ENCODE measurements at places on chromosomes 2 and 18.
A peak's percentile ranks its signal among the peaks of the same experiment; 100 is the strongest.

DNA sequence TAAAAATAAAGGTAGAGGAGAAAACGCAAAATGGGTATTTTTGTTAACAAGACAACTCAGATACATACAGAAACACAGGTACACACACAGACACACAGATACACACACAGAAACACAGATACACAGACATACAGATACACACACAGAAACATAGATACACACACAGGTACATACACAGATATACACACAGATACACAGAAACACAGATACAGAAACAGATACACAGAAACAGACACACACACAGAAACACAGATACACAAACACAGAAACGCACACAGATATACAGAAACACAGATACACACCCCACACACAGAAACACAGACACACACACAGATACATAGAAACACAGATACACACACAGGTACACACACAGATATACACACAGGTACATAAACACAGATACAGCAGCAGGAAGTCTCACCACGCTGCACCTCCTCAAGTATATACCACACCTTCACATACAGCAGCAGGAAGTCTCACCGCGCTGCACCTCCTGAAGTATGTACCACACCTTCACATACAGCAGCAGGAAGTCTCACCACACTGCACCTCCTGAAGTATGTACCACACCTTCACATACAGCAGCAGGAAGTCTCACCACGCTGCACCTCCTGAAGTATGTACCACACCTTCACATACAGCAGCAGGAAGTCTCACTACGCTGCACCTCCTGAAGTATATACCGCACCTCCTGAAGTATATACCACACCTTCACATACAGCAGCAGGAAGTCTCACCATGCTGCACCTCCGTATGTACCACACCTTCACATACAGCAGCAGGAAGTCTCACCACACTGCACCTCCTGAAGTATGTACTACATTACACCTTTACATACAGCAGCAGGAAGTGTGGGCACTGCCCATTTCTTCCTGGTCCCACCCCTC, 250.5 kb downstream of the HDAC4 start:
- no peak for DNase-seq

DNA sequence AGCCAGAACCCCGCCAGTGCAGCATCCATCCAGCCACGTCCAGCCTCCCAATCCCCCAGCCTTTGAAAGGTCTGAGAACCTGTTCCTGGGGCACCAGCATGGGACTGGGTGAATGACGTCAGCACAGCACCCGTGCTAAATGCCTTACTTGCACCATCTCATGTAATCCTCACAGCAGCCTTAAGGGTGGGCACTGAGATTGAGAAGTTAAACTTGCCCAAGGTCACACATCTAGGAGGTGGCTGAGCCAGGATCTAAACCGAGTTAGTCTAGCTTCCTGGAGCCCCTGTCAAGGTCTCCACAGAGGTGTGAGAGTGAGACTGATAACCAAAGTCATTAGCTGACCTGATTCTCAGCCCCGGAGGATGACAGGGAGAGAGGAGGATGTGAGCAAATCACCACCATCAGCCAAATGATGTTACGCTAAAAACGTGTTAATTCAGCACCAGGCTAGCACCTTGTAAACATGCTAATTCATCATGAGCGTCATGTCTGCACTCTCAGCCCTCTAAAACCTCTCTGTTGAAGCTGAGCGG, 4.6 kb downstream of the CD8A start:
- no peak for DNase-seq

DNA sequence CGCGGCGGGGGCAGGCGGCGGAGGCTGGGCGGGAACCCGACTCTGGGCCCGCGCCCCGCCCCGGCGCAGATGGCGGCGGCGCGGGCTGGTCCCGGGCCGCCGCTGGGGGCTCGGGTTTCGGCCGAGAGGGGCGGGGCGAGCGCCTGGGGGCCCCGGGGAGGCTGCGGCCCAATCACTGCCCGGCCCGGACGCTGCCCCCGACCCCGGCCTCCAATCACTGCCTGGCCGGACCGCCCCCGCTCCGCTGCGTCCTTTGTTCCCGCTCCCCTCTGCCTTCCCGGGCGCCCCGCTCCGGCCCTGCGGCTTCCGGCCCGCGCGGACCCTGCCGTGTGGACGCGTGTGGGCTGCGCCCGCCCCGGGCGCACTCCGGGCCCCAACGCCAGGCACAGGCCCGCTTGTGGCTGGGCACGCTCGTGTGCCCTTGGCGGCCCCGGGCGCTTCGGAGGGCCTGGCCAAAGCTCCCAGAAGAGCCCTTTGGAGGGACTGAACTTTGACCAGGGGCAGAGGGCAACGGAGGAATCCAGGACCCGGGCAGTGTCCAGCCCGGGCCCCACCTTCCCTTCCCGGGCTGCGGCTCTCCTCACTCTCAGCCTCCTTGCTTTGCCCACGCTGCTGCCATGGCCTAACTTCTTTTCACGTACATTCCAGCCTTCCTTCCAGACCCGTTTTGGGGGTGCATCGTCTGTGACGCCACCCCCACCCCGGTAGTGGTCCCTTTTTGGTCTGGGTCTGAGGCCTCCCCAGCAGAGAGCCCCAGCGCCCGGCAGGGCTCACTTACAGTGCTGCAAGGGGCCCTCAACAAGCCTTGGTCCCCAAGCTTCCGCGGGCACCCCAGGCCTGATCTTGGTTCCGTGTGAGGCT, 27.1 kb upstream of the PTMA start:
- peak; percentile 88 for DNase-seq

DNA sequence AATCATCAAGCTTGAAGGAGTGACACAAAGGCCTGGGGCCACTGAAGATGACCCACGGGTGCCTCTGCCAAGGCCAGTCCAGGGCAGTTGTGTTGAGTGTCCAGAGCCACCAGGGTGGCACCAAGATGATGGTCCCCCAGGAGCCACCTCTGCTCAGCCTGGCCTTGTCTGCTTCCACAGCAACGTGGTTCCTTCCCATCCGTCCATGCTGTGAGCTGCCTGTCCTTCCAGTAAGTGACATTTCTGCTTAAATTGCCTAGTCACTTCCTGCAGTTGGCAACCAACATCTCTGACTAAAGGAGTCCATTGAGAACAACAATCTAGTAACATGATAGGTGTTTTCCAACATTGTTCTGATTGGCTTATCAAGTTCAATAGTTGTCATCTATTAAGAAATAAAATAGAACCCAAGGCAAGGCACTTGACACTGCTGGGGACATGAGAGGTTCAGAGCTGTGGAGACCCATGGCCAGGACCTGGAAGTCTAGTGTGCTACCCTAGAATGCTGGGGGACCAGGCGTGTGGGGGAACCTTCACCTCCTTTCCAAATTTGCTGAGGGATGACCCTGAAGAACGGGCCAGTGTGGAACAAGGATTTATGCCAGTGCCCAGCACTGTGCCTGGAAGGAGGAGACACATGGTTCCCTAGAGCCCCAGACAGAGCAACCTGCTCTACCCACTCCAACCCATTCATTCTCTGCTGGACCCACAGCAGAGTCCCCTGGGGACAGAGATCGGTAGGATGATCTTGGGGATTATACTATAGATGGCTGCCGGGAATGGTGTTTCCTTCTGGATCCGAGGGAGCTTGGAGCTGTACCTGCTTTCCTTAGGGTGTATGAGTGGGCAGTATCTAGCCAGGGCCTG, 98.9 kb upstream of the EPC2 start:
- no peak for DNase-seq

GRCh38 chr2:144206019-144206418, 313.9 kb downstream of the ZEB2 start:
- no peak for DNase-seq

DNA sequence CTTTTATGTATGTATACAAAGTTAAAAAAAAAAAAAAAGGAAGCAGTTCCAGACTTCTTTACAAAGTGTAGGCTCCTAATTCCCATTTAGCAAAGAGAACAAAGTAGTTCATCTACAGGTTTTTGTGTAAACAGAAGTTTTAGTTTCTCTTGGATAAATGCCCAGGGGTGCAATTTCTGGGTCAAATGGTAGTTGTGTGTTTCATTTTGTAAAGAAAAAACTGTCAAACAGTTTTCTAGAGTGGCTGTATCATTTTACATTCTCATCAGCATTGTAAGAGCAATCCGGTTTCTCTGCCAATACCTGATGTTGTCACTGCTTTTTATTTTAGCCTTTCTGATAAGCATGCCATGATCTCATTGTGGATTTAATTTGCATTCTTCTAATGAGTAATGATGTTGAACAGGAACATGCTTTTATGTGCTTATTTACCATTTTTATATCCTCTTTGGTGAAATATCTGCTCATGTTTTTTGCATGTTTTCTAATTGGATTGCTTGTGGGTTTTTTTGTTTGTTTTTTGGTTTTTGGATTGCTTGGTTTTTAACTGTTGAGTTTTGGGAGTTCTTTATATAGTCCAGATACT, 16.6 kb upstream of the PSME4 start:
- no peak for DNase-seq

DNA sequence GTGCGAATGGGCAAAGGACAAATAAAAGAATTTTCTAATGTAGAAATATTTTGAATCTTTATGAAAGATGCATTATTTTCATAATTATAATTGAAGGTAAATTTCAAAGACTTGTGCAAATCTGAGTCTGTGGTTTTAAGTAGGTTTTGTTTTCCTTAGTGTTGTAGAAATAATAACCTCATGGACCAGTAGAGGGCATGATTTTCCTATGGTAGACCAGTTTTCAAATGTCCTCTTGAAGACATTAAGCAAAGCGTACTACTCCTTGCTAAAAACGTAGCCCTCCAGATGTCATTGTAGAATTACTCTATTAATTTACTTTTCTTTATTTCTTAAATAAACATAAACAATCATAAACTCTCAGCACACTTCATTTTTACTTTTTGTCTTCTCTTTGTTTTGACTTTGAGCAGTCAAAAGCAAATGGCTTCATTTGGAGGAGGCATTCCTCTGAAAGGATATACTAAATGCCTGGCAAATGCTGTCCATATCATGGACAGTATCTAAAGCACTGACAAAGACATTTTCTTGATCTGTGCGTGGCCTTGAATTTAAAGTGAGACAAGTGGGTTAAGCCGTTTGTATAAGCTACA, 85.8 kb upstream of the FAM237A start:
- DNase-seq, result peak; percentile 36

- DNase-seq, result peak; percentile 68
Observed at GRCh38 chr2:72138011-72138881, 9.4 kb downstream of the CYP26B1 start.

- DNase-seq, result peak; percentile 64
Observed at GRCh38 chr2:127080226-127080937, 26.6 kb downstream of the BIN1 start.

GRCh38 chr2:22450831-22451230, 934.1 kb upstream of the KLHL29 start:
- DNase-seq, result no peak

GRCh38 chr2:14773696-14774095, 141.2 kb downstream of the LRATD1 start:
- no peak for DNase-seq

GRCh38 chr2:216959433-216959832, 99.6 kb upstream of the TNP1 start:
- no peak for DNase-seq

GRCh38 chr2:20706786-20707185, 39.8 kb downstream of the GDF7 start:
- DNase-seq, result no peak

GRCh38 chr2:230394301-230394700, 21.7 kb upstream of the SP100 start:
- no peak for DNase-seq

- no peak for DNase-seq
Observed at GRCh38 chr2:18829976-18830375, 240.6 kb upstream of the NT5C1B start.

DNA sequence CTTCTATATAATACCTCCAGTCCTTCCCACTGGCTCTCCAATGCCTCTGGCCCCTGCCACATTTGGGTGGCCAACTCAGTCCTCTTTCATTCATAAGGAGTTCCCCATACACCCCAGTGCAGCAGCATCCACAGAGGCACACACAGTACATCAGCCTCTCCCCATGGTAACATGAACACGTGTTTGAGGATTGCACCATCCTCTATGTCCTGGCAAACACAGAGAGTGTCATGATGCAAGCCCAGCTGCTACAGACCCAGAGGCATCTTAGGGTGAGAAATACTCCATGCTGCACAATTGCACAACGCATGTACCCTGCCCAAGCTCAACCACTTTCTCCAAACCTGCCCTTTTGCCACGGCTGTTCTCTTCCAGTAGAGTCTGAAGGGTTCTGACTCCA, 11.5 kb downstream of the IGFBP5 start:
- no peak for DNase-seq

- DNase-seq, result no peak
Observed at GRCh38 chr2:199147216-199147615, 310.5 kb downstream of the SATB2 start.

DNA sequence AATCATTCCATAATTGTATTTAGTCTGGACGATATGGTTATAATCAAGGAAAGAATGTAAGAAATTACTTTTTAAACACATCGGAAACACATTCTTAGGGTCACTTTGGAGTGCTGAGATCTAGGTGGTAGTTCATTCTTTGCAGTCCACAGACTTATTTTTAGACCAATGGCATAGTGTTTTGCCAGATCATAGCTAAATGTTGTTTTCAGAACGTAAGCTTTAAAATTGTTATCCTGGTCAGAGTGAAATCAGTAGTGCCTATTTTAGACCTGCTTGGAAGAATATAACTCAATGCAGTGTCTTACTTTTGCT, 4.3 kb downstream of the MYL12A start:
- no peak for DNase-seq

DNA sequence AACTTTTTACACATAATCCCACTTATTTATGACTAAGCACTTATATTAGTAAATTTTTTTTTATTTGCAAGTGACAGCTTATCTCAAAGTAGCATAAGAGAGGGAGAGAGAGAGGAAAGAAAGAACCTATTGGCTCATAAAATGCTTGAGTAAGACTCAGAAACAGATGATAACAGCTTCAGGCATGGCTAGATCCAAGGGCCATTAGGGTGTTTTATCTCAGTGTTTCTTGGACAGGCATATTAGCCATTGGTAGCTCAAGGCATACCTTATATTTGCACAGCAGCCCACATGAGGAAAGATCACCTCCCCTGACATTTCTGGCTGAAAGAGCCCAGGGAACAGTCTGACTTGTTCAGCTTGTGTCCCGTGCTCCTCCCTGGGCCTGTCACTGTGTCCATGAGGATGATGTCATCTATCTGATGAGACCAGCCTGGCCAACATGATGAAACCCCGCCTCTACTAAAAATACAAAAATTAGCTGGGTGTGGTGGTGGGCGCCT, 64.4 kb downstream of the IL1R2 start:
- DNase-seq, result no peak

DNA sequence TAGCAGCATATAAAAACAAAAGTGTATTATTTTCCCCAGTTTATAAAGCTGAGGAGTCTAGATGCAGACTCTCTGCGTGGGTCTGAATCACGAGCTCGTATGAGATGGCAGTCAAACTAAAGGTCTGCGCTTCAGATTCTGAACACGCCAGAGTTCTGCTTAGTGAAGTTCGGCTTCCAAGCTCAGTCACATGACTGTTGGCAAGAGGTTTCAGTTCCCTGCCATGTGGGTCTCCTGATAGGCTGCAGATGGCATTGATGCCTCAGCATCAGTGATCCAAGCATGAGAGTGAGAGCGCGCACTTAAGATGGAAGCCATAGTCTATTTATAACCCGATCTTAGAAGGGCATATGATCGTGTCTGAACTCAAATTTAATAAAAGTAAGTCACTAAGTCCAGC, 242.8 kb upstream of the DOK6 start:
- no peak for DNase-seq

GRCh38 chr2:195044801-195045200, 612.2 kb upstream of the SLC39A10 start:
- no peak for DNase-seq

GRCh38 chr2:168085801-168086361, 161.5 kb downstream of the STK39 start:
- DNase-seq, result no peak
